ENCODE measurements at places on chromosomes 16 and 17.

- DNase-seq: no peak
Observed at GRCh38 chr17:31856750-31857149, 2.3 kb downstream of the COPRS start.

DNA sequence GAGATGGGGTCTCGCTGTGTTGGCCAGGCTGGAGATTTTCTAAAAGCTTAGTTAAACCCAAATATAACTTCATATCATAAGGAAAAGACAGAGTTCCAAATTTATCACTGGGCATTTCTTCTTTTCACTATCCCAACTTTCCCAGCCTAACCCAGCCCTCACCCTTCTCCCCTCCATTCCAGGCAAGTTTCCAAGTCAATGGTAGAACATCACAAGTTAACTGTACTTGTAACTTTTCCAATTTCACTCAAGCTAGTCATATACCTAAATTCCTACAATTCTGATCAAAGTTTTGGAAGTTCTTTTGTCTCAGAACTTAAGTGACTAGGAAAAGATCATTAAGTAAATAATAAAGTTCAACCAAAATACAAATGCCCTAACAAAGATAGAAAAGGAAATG is 61.2 kb downstream of the USP32 start:
- no peak for DNase-seq

DNA sequence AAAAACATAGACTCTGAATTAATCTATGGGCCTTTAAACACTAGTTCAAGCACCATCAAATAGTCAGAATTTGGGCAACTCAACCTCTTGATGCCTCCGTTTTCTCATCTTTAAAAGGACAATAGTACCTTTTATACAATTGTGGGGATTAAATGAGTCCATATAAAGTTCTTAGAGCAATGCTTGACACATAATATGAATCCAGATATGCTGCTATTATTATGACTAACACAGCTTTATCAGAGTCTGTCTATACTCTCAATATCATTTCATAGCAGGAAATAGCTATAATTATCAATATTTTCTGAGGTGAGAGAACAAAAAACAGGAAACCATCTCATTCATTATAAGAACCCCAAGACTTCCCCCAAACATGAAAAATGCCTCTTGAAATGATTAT is 430.5 kb upstream of the XYLT1 start:
- no peak for DNase-seq

DNA sequence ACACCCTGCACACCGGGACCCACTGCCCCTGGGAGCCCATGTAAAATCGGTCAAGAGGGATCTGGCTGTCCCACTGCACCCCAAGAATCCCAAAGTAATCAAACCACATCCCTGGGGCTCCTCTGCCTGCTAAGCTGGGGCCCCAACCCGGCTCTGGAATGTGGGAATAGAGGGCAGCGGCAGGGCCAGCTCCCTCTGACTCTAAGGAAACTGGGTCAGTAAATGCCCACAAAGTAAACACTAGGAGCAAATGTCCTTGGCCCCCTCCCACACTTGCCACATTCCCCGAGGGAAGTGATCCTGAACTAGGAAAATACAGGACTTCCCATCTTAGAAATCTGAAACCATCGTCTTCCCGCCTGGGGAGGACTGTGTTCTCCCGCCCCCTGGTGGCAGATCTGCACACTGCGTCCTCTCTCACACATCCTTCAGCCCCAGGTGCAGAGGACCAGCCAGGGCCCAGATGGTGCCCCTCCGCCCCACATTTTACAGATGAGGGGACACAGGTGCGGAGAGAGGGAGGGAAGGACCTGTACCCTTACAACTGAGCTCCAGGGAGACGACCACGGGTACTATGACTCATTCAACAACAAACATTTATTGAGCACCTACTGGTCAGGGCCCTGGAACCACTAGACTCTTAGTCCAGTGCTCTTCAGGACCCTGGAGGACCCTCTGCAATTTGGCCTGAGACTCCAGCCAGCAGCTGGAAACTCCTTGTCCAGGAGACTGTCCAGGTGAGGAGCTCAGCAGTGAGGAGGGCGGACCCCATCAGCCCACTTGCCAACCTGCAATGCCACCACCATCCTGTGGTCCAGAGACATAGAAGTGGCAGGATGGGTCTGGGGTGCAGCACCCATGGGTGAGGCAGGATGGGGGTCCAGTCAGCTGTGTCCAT is 10.1 kb downstream of the P3H4 start:
- DNase-seq: peak; percentile 57

DNA sequence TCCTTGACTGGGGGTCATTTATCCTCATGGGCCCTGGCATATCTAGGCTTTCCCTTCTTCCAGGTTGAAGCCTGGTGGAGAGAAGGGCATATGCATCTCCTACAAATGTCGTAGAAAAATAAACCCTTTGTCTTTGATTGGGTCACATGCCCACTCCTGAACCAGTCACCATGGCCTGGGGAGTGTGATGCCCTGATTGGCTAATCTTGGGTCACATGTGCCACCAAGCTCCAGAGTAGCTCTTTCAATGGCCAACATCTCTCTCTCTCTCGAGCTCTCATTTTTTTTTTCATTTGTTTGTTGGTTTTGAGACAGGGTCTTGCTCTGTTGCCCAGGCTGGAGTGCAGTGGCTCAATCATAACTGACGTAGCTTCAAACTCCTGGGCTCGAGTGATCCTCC is 5.6 kb upstream of the XPO6 start:
- no peak for DNase-seq

DNA sequence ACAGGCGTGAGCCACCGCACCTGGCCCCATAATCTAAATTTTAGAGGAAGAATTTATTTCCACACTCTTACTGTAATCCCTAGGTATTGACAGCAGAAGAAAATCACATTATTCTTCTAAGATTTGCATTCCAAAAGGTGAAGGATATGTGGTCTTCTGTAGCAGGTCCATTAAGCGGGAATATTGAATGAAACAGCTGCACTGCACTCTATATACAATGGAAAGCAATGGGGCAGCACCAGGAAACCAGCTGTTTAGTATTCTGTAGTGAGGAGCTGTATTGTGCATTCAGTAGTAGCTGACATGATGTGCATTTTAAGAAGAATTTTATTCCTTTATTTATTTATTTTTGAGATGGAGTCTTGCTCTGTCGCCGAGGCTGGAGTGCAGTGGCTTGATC is 49.6 kb downstream of the PSMD12 start:
- DNase-seq: no peak

GRCh38 chr16:68381363-68381724 is 67.0 kb downstream of the SMPD3 start:
- DNase-seq: no peak

GRCh38 chr17:511001-511698 is 158.5 kb upstream of the RPH3AL start:
- no peak for DNase-seq

- no peak for DNase-seq
Observed at GRCh38 chr16:22023505-22023904, 15.6 kb downstream of the MOSMO start.

- no peak for DNase-seq
Observed at GRCh38 chr16:30121741-30122571, 1.1 kb downstream of the MAPK3 start.

GRCh38 chr17:40070709-40071312 is 8.0 kb downstream of the THRA start:
- DNase-seq: no peak

DNA sequence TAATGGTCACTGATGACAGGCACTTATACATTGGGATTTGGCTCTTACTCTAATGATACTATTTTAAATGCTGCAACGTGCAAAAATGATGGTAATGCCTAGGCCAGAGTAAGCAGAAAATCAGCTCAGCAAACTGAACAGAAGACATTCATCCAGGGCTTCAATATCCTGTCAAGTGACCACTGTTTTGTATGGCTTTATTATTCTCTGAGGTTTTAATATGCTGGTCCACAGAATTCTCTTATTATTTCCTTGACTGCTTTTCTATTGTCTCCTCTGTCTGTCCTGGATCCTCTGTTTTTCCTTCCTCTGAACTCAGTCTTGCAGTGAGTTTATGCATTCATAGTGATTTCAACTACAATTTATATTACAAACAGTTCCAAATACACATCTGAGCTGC is 90.8 kb upstream of the PMFBP1 start:
- no peak for DNase-seq

GRCh38 chr17:37698132-37698910 is 46.5 kb downstream of the HNF1B start:
- no peak for DNase-seq

DNA sequence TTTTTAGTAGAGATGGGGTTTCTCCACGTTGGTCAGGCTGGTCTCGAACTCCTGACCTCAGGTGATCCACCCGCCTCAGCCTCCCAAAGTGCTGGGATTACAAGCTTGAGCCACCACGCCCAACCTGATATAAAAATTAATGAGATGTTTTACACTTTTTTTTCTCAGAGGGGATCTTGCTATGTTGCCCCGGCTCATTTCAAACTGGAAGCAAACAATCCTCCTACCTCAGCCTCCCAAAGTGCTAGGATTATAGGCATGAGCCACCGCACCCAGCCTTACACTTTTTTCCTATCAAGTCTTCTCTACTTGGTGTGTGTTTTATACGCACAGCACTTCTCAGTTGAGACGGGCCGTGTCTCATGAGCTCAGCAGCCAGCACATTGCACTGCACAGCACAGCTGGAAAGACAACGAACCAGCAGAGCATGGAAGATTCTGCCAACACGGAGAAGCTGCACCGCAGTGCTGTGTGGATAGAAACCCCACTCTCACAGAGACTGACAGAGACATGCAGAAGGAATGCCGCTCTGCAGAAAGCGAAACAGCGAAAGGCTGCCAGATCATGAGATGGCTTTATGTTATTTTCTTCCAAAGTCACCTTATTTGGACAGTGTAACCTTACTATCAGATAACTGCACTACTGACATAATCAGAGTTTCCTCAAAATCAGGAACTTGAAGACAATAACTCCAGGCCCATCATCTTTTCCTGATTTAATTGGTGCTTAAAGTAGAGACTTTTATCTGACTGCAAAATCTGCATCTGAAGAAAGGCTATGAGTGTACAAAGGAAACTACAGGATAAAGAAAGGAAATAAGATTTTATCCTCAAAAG is 6.5 kb upstream of the QRICH2 start:
- DNase-seq: no peak

DNA sequence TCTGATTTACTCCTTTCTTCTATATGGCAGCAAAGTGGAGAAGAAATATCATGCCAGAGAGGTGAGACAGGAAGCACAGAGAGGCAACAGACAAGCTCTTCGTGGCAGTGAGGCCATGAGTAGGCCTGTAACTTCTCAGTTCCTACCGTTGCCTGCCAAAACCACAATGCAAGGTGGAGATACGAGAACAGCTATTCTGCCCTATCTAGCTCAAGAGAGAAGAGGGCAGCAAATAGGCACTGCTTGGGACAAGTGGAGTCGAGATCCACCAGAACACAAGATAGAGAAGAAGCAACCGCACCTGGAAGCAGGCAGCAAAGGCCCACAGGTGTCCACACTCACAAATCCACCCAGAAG is 24.8 kb downstream of the RANBP10 start:
- DNase-seq: no peak

GRCh38 chr17:79742951-79743476 is 12.3 kb downstream of the ENPP7 start:
- no peak for DNase-seq

Measured in T-helper 2 cell (primary cell).